A549 treated with Hydrocortisone at 1 μM for 4 hours (cell line): ENCODE measurements at places on chromosomes 2 and 18. TPM values are rescaled to one million over a fixed set of nuclear protein-coding genes. Genes with fewer than 3 reads are reported as not detected.

PDCD1 gene
- 0.12 TPM in 1 of 5 replicates, not detected in the others for total RNA-seq

PTPRM gene
- total RNA-seq: 27.1 to 36.1 TPM (median 33.7 TPM) in 5 replicates

CNRIP1 gene
- 1.7 to 2.1 TPM (median 1.8 TPM) in 5 replicates for total RNA-seq

NEU4 gene
- 0.07 to 0.45 TPM (median 0.27 TPM) in 5 replicates for total RNA-seq

NTSR2 gene
- total RNA-seq: 0.05 to 0.09 TPM in 2 of 5 replicates, not detected in the others

ITM2C gene
- total RNA-seq: 73.4 to 82.0 TPM (median 75.4 TPM) in 5 replicates

ANKRD30BL gene
- total RNA-seq: not detected in 5 replicates

SLC14A1 gene
- total RNA-seq: 0.11 TPM in 1 of 5 replicates, not detected in the others

PRSS56 gene
- total RNA-seq: 0.06 to 0.18 TPM (median 0.15 TPM) in 5 replicates

SDC1 gene
- 165 to 194 TPM (median 181 TPM) in 5 replicates for total RNA-seq

GPR17 gene
- total RNA-seq: 0.11 TPM in 1 of 5 replicates, not detected in the others

SCYGR4 gene
- not detected in 5 replicates for total RNA-seq

MDH1B gene
- 1.1 to 2.1 TPM (median 1.6 TPM) in 5 replicates for total RNA-seq

CREG2 gene
- 8.8 to 13.5 TPM (median 12.1 TPM) in 5 replicates for total RNA-seq

AQP12A gene
- not detected in 5 replicates for total RNA-seq

EVA1A gene
- 8.0 to 10.3 TPM (median 8.4 TPM) in 5 replicates for total RNA-seq

FOXI3 gene
- 0.05 to 0.09 TPM (median 0.05 TPM) in 4 of 5 replicates, not detected in the other for total RNA-seq

RAB17 gene
- 0.25 to 0.85 TPM (median 0.41 TPM) in 5 replicates for total RNA-seq

EPAS1 gene
- total RNA-seq: 89.4 to 119 TPM (median 107 TPM) in 5 replicates

INPP5D gene
- total RNA-seq: 0.43 to 0.69 TPM (median 0.54 TPM) in 5 replicates

FRZB gene
- total RNA-seq: 0.03 to 0.10 TPM (median 0.08 TPM) in 5 replicates

TCF23 gene
- total RNA-seq: not detected in 5 replicates

FLACC1 gene
- 0.16 to 0.46 TPM (median 0.17 TPM) in 5 replicates for total RNA-seq

SOX11 gene
- not detected in 5 replicates for total RNA-seq

PIK3C3 gene
- total RNA-seq: 17.3 to 22.3 TPM (median 19.3 TPM) in 5 replicates

MGAT4A gene
- 1.6 to 3.1 TPM (median 2.1 TPM) in 5 replicates for total RNA-seq

LTBP1 gene
- 22.2 to 41.7 TPM (median 31.2 TPM) in 5 replicates for total RNA-seq

DCDC2C gene
- 0.21 to 0.56 TPM (median 0.40 TPM) in 4 of 5 replicates, not detected in the other for total RNA-seq

COL4A4 gene
- 1.1 to 2.4 TPM (median 1.9 TPM) in 5 replicates for total RNA-seq

KCNE4 gene
- total RNA-seq: 0.39 to 0.64 TPM (median 0.54 TPM) in 5 replicates

APLF gene
- total RNA-seq: 0.51 to 0.70 TPM (median 0.66 TPM) in 5 replicates

GYPC gene
- total RNA-seq: not detected in 5 replicates

RAB6C gene
- total RNA-seq: not detected in 5 replicates
